Progenitor cell of endocrine pancreas (in vitro differentiated cells): ENCODE measurements at places on chromosomes 12 and 14.
A peak's percentile ranks its signal among the peaks of the same experiment; 100 is the strongest.

DNA sequence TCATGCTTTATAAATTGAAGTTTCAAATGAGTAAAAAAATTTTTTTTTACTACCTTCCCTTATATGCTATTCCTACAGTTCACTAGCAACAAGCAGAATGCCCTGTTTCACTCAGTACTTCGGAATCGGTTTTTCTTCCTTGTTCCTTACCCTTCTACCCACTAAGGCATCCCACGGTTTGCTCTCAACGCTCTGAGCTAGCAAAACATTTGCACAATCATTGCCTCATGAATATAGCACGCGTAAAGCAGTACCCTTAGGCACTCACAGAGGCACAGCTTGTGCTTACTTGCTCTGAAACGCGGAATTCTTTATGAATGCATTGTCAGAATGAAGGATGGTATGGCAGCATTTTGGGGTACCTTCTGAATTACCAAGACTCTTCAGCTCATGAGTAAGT lies 45.0 kb downstream of the PPP1R13B start:
- peaks cover 7% of the 10 kb centered on the region for H3K4me1 ChIP-seq
- H3K36me3 ChIP-seq, result no peaks in the 10 kb centered on the region
- DNase-seq, result no peak
- no peaks in the 10 kb centered on the region for H3K27me3 ChIP-seq
- no peak overlapping the region for H3K27ac ChIP-seq

DNA sequence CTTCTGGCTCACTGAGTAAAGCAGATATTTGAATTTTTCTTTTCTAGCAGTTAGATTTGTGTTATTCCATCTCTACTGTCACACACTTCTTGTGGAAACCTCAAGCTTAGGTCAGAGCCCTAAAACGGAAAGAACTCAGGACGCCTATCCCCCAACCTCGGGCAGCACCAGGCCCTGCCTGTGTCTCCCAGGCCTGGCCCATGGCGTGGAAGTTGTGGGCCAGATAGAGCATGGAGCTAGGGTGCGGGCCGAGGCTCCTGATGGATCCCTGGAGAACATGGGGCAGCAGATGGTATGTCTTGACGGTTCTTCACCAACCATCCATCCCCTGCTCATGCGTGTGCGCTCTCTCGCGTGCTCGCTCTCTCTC lies 20.6 kb downstream of the P2RX4 start:
- no peaks in the 10 kb centered on the region for H3K27me3 ChIP-seq
- no peak for DNase-seq
- H3K27ac ChIP-seq, result peak overlapping the region; percentile 29

DNA sequence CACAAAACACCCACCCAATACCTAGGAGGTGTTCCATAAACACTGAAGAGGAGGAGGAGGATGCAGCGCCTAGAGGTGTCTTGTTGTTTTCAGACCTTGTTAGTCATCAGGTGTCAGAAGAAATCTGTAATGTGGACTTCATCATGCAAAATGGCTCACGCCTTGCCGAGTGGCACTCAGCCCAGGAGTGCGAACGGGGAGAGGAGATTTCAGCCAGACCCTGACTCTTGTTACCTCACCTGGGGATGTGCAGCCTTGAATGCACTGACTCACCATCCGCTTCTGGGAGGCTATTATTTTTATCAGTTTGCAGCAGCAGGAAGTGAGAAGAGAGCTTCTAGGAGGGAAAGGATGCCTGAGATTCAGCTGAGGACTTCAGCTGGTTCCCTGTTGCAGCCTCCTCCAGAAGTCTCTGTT lies 48.2 kb upstream of the PLXNC1 start:
- no peaks in the 10 kb centered on the region for H3K36me3 ChIP-seq
- H3K27ac ChIP-seq, result no peak overlapping the region
- peaks cover 4% of the 10 kb centered on the region for H3K4me1 ChIP-seq

DNA sequence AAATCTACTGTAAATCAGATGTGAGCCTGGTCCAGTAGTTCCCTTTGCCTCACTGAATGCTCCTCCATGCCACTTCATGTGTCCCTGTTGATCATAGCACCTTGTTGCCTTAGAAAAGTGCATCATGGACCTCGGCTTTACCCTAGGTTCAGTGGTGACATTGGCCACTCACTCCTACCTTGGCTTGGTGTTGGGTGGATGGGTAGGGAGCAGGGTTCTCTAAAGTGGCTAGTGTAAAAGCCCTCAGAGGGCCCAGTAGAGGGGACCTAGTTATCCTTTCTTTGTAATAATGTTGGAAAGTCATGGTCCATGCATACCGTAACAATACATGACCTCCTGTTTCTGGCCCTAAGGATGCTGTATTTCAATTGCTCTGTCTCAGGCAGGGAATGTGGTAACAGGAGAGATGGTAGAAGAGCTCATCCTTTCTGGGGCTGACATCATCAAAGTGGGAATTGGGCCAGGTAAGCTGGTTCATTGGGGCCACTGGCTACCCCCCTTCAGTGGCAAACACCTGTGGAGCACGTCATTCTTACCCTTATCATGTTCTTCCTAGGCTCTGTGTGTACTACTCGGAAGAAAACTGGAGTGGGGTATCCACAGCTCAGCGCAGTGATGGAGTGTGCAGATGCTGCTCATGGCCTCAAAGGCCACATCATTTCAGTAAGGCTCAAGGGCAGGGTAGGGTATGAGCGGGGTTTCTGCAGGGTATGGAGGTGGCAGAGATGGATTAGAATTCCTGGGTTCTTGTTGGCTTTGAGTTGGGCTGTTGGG lies 4.1 kb downstream of the GMPR2 start:
- H3K36me3 ChIP-seq, result peaks cover 24% of the 10 kb centered on the region
- no peaks in the 10 kb centered on the region for H3K27me3 ChIP-seq
- peaks cover 12% of the 10 kb centered on the region for H3K4me1 ChIP-seq

GRCh38 chr12:129381715-129382114 lies 522.1 kb downstream of the TMEM132D start:
- H3K4me3 ChIP-seq, result no peak overlapping the region
- H3K4me1 ChIP-seq, result peaks cover 16% of the 10 kb centered on the region
- peaks cover 11% of the 10 kb centered on the region for H3K27me3 ChIP-seq
- H3K36me3 ChIP-seq, result no peaks in the 10 kb centered on the region
- DNase-seq, result no peak

- H3K4me3 ChIP-seq, result no peak overlapping the region
- H3K36me3 ChIP-seq, result no peaks in the 10 kb centered on the region
- H3K27me3 ChIP-seq, result peaks cover 8% of the 10 kb centered on the region
- DNase-seq, result no peak
- H3K27ac ChIP-seq, result no peak overlapping the region
- peaks cover 8% of the 10 kb centered on the region for H3K4me1 ChIP-seq
Observed at GRCh38 chr12:65754290-65754689, 70.0 kb upstream of the HMGA2 start.

DNA sequence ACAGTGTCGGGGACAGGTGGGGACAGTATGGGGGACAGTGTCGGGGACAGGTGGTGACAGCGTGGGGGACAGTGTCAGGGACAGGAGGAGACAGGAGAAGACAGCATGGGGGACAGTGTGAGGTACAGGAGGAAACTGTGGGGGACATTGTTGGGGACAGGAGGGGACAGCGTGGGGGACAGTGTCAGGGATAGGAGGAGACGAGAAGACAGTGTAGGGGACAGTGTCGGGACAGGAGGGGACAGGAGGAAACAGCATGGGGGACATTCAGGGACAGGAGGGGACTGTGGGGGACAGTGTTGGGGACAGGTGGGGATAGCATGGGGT lies 139.5 kb downstream of the TMEM121 start:
- H3K4me3 ChIP-seq, result no peak overlapping the region
- H3K27me3 ChIP-seq, result no peaks in the 10 kb centered on the region
- DNase-seq, result no peak
- no peaks in the 10 kb centered on the region for H3K4me1 ChIP-seq
- H3K27ac ChIP-seq, result no peak overlapping the region

DNA sequence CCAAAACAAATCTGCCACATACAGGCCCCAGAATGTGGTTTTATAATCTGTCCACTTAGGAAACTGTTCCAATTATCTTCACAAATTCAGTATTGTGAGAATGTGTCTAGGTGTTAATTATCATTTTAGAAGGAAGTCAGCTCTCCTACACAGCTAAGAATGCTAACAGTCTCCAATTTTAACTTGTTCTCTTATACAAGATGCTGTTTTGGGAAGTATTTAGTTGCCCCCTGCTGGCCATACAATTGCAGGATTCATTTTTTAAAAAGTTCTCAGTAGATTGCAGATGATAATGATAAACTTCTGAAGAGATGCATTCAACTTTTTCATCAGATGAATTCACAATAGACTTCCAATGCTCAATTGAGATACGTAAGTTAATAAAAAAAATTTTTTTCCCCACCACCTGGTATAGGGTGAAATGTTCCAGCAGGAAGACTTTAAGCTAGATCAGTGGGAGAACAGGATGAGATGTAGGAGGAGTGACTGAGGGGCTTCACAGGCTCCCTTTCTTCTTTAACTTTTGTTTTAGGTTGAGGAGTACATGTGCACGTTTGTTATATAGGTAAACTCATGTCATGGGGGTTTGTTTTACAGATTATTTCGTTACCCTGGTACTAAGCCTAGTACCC lies 27.3 kb upstream of the OSBPL8 start:
- H3K27me3 ChIP-seq, result no peaks in the 10 kb centered on the region
- H3K4me3 ChIP-seq, result no peak overlapping the region
- H3K4me1 ChIP-seq, result no peaks in the 10 kb centered on the region
- no peaks in the 10 kb centered on the region for H3K36me3 ChIP-seq

- no peak overlapping the region for H3K27ac ChIP-seq
- no peak for DNase-seq
- H3K27me3 ChIP-seq, result no peaks in the 10 kb centered on the region
- no peaks in the 10 kb centered on the region for H3K36me3 ChIP-seq
Observed at GRCh38 chr12:78120866-78121560, 290.3 kb downstream of the NAV3 start.

- DNase-seq, result no peak
- no peaks in the 10 kb centered on the region for H3K36me3 ChIP-seq
- no peaks in the 10 kb centered on the region for H3K27me3 ChIP-seq
- no peak overlapping the region for H3K4me3 ChIP-seq
- H3K27ac ChIP-seq, result no peak overlapping the region
- no peaks in the 10 kb centered on the region for H3K4me1 ChIP-seq
Observed at GRCh38 chr12:30813525-30814294, 59.0 kb upstream of the CAPRIN2 start.

DNA sequence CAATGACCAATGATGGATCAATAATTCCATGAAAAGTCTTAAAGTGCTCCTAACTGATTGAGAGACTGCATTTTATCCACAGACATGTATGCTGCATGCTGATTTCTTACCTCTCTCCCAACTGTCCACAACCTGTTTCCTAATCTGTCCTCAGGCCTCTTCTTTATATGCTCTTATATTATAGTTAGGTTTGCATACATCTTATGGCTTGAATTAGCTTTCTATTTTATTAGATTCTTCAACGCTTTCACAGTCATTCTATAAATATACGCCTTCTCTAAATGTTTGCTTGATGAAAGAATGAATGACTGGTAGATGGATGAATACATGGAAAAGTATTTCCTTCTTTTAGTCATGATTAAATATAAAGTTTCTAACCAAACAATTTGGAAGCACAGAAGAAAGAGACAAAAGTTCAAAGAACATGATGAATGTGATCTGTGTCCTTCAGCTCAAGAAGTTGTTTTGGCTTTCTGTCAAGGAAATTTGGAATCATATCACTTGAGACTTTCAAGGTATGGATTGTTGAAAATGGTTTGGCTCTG lies 91.8 kb upstream of the NPAS3 start:
- no peak overlapping the region for H3K4me3 ChIP-seq
- H3K27ac ChIP-seq, result no peak overlapping the region

GRCh38 chr14:61524936-61525292 lies 170.4 kb upstream of the HIF1A start:
- H3K27ac ChIP-seq, result no peak overlapping the region
- DNase-seq, result no peak
- H3K4me3 ChIP-seq, result no peak overlapping the region
- peaks cover 22% of the 10 kb centered on the region for H3K4me1 ChIP-seq
- no peaks in the 10 kb centered on the region for H3K36me3 ChIP-seq
- H3K27me3 ChIP-seq, result peaks cover 5% of the 10 kb centered on the region

DNA sequence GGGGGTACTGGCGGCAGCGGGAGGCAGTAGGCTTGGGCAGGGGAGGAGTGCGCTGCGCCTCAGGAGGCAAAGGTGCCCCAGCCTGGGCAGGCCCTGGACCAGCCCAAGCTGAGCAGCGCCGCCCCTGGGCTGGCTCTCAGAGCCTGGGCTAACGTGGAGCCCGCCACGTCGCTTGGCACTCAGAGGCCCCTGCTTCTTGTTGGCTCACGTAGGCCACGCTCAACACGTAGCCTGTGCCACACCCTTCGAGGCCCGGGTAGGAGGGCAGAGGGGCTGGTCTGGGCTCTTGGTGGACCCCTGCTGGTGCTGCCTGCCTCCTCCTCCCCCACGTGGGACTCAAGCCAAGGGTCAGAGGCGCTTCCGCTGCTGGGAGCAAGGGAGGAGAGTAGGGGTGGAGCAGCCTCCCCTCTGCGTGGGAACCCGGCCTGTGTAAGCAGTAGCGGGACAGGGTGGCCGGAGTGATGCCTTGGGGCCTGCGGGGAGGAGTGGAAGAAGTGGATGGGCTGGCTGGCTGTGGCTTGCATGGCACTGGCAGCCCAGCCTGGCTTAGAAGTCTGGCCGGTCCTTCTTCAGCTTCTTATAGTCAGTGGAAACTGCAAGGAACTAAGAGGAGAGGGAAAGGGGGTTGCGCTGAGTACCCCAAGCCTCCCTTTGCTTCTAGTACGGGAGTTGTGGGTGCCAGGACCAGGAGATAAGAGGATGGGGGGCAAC lies 5.7 kb downstream of the SHMT2 start:
- peaks cover 53% of the 10 kb centered on the region for H3K27me3 ChIP-seq
- peaks cover 18% of the 10 kb centered on the region for H3K4me1 ChIP-seq
- peaks cover 30% of the 10 kb centered on the region for H3K36me3 ChIP-seq
- H3K4me3 ChIP-seq, result no peak overlapping the region

DNA sequence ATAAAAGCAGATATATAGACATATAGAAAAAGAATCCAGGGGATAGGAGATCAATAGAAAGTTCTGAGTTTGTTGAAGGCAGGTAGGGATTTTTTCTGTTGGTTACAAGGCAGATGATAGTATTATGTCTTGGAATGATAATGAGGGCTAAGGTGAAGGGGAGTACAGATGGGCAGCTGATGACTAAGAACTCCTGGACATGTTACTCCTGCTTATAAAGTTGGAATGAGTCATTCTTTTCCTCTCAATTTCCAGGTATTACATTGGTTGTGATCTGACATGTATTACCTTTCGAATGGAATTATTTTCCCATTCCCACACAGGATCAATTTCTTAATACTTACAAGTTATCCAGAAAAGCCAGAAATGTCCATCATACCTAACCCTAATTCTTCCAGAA lies 545.2 kb upstream of the MGAT4C start:
- no peaks in the 10 kb centered on the region for H3K27me3 ChIP-seq
- no peaks in the 10 kb centered on the region for H3K4me1 ChIP-seq
- no peak overlapping the region for H3K27ac ChIP-seq
- H3K4me3 ChIP-seq, result no peak overlapping the region
- H3K36me3 ChIP-seq, result no peaks in the 10 kb centered on the region

GRCh38 chr14:96261772-96262655 lies 6.0 kb downstream of the BDKRB1 start:
- DNase-seq, result no peak
- peaks cover 8% of the 10 kb centered on the region for H3K4me1 ChIP-seq
- H3K4me3 ChIP-seq, result no peak overlapping the region
- H3K27ac ChIP-seq, result no peak overlapping the region

DNA sequence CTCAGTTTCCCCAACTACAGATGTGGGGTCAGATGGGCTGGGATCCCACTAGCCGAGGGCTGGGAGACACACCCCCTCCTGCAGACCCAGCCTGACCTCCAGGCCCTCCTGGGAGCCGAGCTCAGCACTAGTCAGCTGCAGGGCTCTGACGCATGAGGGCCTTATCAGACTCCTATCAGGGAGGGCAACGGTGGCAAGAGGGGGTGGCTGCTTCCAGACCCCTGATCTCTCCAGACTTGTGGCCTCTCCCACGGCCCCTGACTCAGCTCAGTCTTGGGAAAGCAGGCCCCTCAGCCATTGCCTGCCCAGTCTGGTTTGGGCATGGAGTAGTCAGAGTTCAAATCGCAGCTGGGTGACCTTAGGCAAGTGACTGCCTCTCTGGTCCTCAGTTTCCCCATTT lies 2.5 kb downstream of the RASAL1 start:
- H3K27ac ChIP-seq, result no peak overlapping the region
- H3K36me3 ChIP-seq, result no peaks in the 10 kb centered on the region
- peaks cover 61% of the 10 kb centered on the region for H3K27me3 ChIP-seq
- DNase-seq, result no peak
